ENCODE measurements at places on chromosomes 2 and 18. TPM values are rescaled to one million over a fixed set of nuclear protein-coding genes. Genes with fewer than 3 reads are reported as not detected.
A peak's percentile ranks its signal among the peaks of the same experiment; 100 is the strongest.

- no peak for DNase-seq
Observed at GRCh38 chr2:63064197-63064596, 13.6 kb downstream of the OTX1 start.

DNA sequence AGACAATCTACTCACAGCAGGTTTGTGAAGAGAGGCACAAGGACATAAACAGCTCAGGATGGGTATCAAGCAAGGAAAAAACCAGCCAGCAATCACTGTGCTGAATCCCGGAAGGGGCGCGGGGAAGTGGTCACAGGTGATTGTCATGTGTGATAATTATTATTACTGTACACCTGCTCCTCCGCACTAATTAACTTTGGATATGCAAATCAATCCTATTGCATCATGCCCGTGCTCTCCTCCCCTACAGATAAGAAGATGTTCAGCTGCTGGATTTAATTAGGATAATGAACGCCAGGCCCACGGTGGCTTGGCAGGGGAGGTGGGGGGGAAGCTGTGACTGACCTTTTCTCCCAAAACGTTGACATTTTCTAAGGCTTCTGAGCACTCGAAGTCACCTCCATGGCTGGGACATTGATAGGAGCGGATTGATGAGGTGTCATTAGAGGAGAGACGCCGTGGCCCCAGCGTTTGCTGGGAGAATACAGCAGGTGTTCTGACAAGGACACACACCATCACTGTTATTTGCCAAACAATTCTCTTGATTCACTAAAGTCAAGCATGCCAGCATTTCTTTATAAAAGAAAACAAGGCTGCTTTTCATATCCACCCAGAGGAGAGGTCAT is 160.3 kb upstream of the VRK2 start:
- DNase-seq, result no peak

DNA sequence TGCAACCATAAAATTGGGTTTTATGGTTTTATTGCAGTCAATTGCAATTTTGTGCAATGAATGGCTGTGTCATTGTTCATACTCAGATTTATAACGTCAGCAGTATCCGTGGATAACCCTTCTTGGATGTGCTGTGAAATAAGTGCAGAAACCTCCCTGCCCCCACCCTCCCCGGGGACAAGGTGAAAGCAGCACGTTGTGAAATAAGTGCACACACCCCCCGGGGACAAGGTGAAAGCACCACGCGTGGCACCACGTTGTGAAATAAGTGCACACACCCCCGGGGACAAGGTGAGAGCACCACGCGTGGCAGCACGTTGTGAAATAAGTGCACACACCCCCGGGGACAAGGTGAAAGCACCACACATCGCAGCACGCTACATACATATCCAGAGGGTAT is 93.6 kb upstream of the NFATC1 start:
- DNase-seq, result peak; percentile 84

RETSAT gene
- polyA plus RNA-seq, result 56.8 TPM

- DNase-seq, result peak; percentile 68
Observed at GRCh38 chr2:96174251-96175144, 29.3 kb upstream of the DUSP2 start.

DNA sequence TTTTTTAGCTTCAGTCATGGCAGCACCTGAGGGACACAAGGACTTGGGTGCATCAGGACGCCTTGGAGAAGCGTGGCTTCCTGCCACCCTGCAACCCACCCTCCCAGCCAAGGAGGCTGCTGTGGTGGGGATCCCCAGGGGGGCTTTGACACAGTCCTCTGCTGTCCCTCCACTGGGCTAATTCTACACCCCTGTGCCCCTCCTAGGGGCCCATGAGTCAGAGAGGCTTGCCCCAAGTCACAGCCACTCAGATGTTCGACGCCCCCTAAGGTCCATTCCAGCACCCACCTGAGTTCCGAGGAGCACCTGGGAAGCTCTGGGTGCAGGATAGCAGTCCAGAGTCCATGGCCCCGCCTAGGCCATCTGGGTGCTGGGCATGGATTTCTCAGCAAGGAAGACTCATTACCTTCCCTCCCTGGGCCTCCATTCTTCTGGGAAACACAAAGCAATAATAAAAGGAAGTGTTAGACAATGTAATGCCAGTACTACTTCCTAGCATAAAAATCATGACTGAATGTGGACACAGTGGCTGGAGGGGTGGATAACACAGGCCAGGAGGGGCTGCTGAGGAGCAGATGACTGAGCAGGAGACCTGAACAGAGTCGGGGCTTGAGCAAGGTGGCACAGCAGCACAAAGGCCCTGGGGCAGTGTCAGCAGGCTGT is 3.7 kb downstream of the ALPG start:
- peak; percentile 51 for DNase-seq

DNA sequence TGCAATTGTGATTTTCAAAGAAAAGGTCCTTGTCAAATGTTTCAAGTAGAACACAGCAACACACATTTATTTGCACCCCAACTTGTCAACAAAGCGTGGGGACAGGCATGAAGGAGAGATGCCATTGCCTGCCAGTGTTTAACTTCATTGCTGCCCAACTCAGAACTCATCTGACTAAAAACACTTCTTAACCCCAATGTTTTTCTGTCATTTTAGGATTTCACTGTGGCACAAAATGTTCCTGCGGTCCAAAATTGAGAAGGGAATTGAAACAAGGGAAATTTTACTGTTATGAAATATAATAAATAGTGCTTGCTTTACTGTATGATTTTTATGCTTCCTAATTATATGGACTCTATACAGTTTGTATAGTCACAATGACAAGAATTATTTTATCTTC is 45.7 kb downstream of the PMAIP1 start:
- DNase-seq, result no peak

GRCh38 chr2:119438128-119438656 is 6.5 kb downstream of the TMEM37 start:
- no peak for DNase-seq

GRCh38 chr2:207352978-207353671 is 176.6 kb upstream of the CREB1 start:
- no peak for DNase-seq

DNA sequence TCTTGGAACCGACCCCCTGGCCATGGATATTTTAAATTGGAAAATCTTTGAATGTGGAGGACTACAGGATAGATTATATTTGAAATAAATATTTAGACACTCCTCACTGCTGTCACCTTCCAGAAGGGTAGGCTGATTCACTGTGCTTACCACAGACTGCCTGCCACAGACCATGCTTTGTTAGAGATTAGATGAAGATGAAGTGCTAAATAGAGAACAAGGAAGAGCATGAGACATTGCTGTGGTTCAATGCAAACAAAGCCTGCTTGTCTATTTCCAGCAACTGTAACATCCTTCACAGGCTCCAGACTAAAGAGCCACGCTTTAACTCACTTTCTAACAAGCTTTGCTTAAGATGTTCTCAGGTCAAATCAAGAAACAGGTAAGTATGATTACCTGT is 81.0 kb upstream of the TMEM17 start:
- DNase-seq, result no peak

DNA sequence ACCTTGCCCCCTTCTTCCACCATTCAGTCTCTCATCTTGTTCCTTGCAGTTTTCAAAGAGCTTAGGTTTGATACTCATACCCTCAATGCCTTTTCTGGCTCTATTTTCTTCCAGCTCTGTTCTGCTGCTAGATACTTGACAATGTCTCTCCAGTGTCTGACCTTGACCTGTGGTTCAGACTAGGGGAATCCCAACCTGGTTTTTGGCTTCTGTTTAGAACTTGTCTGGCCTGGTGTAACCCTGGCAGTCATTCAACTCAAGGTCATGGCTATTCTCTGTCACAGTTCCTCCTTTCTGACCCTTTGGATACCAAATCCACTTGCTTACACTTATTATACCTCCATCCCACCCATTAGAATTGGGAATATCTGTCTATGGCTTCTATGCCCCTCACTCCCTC is 31.8 kb upstream of the IMP4 start:
- no peak for DNase-seq

TP53I3 gene
- polyA plus RNA-seq, result 36.0 TPM

TUBA4B gene
- not detected for polyA plus RNA-seq

DNA sequence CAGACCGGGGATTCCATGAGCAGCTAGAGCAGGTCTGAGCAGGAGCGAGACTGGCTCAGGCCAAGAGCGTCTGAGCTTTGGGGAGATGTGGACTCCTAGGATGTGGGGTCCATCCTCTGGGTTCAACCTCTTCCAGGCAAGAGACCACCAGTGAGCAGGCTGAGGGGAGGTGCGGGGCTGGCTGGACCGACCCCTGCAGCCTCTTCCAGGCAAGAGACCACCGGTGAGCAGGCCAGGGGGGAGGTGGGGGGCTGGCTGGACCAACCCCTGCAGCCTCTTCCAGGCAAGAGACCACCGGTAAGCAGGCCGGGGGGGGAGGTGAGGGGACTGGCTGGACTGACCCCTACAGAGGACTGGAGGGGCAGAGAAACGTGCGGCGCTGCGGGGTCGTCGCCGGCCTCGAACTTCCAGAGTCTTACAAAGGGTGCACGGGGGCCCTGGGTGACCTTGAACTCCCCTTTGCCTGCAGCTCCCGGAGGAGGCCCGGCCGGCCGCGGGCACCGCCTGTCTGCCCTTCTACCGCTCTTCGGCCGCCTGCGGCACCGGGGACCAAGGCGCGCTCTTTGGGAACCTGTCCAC is 63.4 kb downstream of the TPO start:
- DNase-seq, result no peak

- peak; percentile 77 for DNase-seq
Observed at GRCh38 chr2:28080911-28081310, 190.4 kb downstream of the BABAM2 start.

DNA sequence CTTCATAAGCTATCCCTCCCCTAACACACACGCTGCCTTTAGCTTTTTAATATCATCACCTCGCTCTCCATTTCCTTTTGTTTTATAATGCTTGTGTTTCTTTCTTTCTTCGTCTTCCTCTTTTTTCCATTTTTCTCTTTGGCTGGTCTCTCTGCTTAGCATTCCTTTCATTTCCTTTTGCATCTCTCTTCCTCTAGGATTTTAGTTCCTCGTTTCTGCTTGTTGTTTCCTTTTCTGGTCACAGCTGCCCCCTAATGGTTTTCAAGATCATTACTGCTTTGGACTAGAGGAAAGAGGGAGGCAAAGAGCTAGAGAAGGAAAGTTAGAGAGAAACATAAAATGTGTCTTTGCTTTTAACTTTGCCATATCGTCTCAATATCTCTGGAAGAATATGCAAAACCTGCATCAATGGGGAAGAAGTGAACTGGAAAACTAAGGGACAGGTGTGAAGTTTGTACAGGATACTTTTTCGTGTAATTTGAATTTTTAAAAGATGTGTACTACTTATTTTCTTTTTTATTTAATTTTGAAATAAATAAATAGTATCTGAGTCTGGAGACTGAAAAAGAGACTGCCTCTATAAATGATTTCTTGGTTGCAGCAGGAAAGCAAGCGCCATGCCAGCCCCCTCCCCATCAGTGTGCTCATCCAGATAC is 6.3 kb upstream of the NRP2 start:
- DNase-seq, result no peak

Data from large intestine (tissue), 12 donors.